ENCODE measurements at places on chromosomes 7 and 10. TPM values are rescaled to one million over a fixed set of nuclear protein-coding genes. Genes with fewer than 3 reads are reported as not detected.

OPN1SW gene
- not detected for total RNA-seq

TFPI2 gene
- 4.8 TPM for total RNA-seq

LIPJ gene
- not detected for total RNA-seq

ELN gene
- total RNA-seq: 2.7 TPM

TLX1 gene
- total RNA-seq: 0.11 TPM

SPAG6 gene
- total RNA-seq: not detected

AKR1C8 gene
- not detected for total RNA-seq

SPACDR gene
- 1.1 TPM for total RNA-seq

All from H7 (cell line).